ENCODE measurements at places on chromosomes 1 and 21.

GRCh38 chr1:200917291-200917817 is 22.7 kb downstream of the INAVA start:
- no peak for DNase-seq

DNA sequence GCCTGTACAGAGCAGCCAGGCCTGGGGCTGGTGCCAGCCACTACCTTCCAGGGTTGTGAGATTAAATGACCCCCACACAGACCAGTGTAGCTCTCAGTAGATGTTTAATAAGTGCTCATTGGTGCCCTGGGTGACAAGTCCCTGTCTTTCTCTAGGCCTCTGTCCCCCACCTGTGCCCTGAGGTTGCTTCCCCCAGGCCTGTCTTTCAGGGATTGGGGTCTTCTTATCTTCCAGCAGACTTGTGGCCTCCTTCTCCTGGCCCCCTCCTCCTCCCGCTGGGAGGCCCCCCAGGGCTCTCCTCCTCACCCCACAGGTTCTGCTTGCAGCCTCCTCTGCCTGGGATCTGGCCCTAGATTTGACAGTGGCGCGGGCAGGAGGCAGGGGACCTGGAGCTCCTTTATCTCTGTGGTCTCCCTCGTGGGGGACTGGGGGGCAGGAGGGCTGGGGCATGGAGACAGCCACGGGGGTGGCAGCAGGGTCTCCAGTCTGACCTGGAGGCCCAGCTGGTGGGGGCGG is 40.3 kb downstream of the EPHA2 start:
- no peak for DNase-seq

- no peak for DNase-seq
Measured at GRCh38 chr1:84972377-84972987, 24.4 kb downstream of the MCOLN2 start.

- DNase-seq = no peak
Measured at GRCh38 chr1:162158624-162159271, 89.3 kb downstream of the NOS1AP start.

DNA sequence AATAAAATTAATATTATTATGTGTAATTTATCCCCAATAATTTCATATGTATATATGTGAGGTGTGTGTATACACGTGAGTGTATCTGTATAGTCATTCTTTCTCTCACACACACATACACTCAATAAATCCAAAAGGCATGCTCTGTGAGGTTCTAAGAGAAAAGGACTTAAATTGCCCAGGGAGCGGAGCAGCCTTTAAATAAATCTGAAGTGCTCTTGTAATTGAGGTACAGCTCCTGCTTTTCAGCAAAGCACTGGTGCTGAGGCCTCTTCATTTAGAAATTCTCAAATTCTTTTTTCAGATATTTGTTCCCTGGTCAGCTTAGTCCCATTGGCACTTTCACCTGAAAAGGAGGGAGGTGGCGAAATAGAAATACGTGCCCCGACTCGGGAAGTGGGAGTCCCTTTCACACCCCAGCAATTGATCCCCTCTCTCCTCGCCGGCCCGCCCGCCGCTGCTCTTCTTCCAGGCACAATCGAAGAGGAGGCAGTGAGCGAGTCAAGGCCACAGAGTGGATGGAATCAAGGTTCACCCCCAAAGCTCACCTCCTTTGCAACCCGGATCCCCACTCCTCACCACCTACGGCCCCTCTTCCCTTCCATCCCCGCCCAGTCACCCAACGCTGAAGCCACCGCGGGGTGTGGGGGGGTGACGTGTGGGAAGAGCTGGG is 944 bp downstream of the PLPPR5 start:
- DNase-seq = no peak

GRCh38 chr1:37477198-37477931 is 3.0 kb downstream of the ZC3H12A start:
- no peak for DNase-seq

GRCh38 chr1:240739139-240739538 is 127.2 kb upstream of the GREM2 start:
- DNase-seq = no peak

DNA sequence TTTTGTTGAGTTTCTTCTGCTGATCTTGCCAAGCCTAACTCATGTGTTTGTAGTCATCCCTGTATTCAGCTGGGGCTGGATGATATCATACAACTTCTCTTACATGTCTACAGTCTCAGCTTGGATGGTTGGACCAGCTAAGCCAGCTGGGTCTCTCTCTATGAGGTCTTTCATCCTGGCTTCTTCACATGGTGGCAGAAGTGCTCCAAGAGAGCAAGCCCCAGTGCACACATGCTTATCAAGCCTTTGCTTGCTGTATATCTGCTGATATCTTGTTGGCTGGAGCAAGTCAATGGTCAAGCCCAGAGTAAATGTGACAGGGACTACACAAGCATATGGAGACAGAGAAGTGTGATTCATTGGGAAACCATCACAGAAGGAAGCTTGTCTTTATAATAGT is 29.2 kb upstream of the SLC44A5 start:
- no peak for DNase-seq

- no peak for DNase-seq
Measured at GRCh38 chr1:54132495-54132894, 20.3 kb downstream of the CDCP2 start.

DNA sequence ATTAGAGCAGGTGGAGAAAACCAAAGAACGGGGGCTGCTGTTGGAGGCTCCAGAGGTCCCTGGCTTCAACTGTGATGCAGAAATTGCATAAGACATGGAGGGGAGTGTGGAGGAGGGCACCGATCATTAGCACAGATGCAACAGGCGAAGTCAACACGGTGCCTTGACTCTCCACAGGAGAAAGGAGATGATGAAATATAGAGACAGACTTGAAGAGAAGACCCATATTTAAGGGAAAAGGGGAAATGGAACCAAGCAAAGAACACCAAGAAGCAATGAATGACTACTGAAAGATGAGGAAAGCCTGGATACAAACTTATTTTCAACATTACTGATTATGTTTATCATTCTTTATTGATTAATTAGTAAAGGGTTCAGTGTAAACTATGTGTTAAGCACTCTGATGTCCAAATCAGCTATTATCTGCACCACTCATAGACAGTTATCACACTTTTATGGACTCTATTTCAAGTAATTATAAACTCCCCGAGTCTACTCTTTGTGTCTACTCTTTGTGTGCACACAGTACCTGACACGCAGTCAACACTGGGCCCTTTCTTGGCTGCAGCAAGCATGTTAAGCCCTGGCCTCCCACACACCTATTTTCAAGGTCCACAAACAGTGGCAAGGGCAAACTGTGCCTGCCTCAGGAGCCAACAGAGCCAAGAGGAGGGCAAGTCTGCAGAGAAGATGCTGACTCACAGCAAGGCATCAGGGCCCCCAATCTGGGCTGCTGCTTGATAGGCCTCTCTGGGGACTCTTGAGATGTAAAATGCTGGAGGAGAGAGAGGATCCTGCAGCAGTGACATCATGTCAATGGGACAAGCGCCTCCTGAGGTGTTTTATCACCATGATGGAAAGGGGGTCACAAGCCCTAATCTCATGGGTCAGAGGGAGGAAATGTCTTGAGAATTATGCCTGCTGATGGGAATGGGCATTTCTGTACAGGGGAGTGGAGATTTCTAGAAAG is 17.6 kb downstream of the PCNX2 start:
- DNase-seq = no peak

- no peak for DNase-seq
Measured at GRCh38 chr1:36523850-36524249, 41.1 kb upstream of the CSF3R start.

GRCh38 chr1:56436912-56437417 is 142.4 kb downstream of the PLPP3 start:
- DNase-seq = no peak

GRCh38 chr1:197356723-197357533 is 88.9 kb downstream of the CRB1 start:
- no peak for DNase-seq

DNA sequence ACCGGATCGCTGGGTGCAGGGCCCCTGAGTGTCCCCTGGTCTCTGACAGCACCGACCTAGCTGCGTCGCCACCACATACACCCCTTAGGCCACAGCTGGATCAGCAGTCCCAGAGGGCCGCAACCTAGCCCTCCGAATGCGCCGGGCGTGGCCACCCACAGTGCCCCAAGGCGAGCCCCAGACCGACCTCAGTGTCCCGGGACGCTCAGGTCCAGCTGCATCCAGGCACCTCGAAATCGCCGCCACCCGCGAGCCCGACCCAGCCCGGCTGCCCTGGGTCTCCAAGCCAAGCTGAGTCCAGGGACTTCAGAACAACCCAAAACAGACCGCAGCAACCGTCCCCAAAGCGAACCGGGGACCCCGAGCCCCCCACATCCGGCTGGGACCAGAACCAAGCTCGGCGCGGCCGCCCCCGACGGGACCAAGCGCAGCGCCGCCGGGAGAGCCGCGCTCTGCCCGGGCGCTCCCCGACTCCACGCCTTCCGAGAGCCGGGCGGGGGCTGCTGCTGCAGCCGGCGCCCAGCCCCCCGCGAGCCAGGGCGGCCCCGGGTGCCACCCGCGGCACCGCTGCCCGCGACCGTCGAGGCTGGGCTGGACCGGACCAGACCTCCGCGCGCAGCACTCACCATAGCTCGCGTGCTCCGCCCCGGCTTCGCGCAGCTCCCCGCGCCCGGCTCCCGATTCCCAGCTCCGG is 54.6 kb upstream of the ECE1 start:
- no peak for DNase-seq

- no peak for DNase-seq
Measured at GRCh38 chr1:180505732-180506335, 3.5 kb upstream of the ACBD6 start.
